SW 1271 (cell line): ENCODE measurements at places on chromosomes 11 and 22.

DNA sequence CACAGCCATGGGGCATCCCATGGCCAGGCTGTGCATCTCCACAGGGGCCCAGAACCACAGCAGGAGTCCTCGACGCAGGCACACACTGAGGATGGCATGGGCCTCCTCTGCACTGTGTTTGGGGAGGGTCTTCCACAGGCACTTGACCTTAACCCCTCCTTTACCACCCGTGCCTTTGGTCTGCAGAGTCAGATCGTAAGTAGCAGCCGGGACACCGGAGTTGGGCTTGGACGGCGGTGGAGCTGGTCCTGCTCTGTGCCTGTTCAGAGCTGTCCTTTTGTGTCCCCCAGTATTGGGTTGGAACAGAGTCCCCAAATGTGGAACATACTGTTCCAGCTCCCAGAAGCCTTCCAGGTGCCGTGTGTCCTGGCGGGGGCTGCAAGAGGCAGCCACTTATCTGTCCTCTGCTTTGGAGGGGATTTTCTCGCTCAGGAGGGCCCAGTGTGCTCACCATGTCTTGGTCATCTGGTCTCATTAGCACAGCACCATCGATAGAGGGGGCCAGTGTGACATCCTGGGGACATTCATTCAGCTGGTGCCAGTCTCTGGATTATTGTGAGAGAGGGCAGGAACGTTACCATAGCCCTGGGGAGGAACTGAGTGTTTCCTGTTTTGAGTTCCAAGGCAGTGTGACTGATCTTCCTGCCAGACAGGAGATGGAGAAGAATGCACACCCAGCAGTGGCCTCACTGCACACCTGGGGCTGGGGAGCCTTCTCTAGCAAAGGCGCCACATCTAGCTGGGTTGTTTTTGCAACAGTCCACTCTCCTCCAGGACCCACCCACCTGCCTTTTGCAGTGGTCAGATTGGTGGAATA is 12.4 kb downstream of the CRELD2 start:
- no peak for DNase-seq

DNA sequence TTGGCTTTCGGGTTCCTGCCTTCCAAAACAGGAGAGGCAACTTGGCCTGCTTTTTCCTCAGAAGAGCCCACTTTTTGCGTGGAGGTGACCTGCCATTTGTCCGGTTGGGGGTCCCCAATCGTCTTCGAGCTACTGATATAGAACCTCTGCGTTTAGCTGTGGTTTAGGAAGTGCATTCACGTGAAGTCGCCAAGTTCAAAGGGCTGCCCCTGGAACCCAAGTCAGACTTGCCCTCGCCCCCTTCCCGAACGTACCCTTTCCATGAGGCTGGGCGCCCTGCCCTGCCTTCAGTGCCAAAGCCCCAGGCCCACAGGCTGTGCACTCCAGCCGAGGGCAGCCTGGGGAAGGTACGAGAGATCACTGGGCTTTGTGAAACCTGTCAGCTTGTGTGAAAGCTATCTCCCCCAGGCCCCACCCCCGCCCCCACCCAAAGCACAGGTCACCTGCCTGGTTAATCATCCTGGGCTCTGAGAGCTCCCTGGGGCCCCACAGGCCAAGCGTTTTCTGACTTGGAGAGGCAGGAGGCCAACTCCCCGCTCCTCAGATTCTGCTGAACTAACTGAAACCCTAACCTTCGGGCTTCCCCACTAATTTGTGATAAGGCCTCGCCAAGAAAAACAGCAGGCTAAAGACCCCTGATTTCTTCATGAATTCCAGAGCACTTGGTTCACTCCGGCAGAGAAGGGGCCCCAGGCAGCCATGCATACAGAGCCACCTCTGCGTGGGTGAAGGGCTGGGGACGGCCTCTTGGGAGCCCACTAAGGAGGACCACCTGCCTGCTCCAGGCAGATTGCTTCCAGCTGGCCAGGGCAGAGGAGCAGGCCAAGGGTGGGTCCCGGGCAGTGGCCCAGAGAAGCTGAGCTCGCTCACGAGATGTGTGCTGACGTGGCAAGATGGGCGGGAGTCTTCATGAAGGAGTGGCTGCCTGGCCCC is 25.8 kb upstream of the KCNQ1OT1 start:
- DNase-seq: no peak

GRCh38 chr11:8086001-8086479 is 5.0 kb downstream of the TUB start:
- no peak for DNase-seq

GRCh38 chr11:32881286-32881685 is 11.3 kb upstream of the QSER1 start:
- DNase-seq: no peak

DNA sequence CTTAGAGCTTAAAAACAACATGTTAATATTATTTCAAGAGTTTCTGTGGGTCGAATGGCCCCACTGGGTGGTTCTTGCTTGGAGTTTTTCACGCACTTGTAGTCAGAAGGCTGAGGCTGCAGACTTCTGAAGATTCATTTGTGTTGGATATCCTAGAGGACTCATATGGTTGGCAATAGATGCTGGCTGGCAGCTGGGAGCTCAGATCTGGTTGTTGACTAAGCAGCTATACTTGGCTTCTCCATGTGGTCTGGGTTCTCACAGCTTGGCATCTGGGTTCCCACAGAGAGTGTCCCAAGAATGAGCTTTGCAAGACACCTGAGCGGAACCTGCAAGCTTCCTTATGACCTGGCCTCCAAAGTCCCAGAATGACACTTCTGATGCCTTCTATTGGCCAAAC is 163.9 kb upstream of the ZC3H12C start:
- no peak for DNase-seq

- no peak for DNase-seq
Measured at GRCh38 chr11:124798991-124799347, 1.2 kb downstream of the MSANTD2 start.

DNA sequence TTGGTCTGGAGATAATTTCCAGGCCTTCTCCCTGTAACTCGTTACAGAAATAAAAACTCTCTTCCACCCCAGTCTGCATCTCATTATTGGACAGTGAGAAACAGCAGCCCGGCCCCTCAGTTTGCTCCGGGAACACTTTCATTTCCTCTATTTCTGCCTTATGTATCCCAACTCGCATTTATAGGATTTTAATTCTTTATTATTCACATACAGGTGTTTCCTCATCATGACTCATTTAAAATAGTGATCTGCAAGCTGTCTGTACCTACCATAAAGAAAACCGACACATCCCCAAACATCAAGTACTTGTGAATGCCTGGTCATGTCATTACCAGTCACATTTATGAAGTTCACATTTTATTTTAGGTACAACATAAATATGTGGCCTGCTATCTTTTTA is 42.8 kb downstream of the PIWIL3 start:
- no peak for DNase-seq

- peak; percentile 17 for DNase-seq
Measured at GRCh38 chr11:102007567-102008437, 39.4 kb upstream of the CFAP300 start.

- DNase-seq: no peak
Measured at GRCh38 chr11:28476864-28477263, 368.7 kb downstream of the METTL15 start.

DNA sequence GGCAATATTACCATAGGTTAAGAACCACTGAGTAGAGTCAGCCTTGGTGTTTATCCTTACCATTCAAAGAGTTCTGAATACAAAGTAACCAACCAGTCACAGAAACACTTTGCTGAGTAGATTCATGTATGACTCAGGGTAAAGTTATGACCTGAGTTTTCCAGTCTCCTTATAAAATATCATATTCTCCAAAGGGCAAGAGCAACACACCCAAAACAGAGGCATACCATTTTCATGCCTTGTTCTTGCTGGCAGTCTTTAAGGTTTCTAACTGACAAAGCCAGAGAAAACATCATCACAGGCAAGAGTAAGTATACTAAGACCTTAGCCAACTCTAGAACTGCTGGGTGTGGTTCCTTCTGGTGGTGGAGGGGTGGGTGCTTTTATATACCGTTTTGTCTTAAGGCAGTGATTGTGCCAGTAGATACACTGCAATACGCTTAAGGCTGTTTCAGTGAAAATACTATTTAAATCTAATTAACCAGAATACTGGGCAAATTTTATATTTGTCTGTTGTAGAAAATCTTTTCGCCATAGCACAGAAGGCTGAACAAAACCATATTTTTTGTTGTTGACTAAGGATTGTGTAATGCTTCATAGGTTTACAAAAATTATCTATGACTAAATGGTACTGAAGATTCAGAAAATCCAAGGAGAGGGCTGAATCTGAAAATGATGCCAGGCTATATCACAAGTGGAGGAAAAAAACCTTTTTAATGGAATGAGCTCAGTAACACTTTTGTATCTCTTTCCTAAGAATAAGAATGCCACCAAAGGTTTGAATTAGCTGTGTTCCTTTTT is 3.0 kb downstream of the ATL3 start:
- peak; percentile 40 for DNase-seq

DNA sequence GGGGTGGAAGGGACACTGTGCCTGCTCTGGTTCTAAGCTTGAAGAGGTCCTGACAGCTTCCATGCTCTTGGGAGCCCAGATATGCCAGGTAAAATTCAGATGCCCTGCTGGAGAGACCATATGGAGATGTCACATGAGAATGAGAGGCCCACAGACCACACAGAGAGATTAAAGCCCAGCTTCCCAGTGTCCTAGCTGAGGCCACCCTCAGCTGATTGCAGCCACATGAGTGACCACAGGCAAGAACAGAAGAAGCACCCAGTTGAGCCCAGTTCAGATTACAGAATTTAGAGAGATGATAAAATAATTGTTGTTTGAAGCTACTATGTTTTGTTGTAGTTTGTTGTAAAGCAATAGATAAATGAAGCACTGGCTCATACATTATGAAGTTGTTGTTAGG is 14.4 kb upstream of the PVALB start:
- DNase-seq: no peak

DNA sequence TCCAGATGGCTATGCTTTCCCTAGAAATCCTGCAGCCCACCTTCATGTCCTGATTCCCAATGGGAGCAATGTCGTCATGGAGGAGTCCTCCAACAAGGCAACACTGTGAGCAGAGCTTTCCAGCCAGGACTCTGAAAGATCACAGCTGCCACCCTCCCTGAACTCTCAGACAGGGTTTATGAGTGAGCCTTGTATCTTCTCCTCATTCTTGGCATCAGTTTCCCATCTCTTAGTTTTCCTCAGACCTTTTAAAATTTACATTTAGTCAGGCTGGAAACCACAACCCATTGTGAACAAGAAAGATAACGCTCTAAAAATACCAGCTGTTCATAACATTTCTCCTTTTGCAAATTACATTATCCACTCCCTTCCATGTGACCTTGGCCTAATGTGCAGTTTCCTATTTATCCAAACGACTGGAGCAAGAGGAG is 15.6 kb upstream of the LYVE1 start:
- DNase-seq: no peak

DNA sequence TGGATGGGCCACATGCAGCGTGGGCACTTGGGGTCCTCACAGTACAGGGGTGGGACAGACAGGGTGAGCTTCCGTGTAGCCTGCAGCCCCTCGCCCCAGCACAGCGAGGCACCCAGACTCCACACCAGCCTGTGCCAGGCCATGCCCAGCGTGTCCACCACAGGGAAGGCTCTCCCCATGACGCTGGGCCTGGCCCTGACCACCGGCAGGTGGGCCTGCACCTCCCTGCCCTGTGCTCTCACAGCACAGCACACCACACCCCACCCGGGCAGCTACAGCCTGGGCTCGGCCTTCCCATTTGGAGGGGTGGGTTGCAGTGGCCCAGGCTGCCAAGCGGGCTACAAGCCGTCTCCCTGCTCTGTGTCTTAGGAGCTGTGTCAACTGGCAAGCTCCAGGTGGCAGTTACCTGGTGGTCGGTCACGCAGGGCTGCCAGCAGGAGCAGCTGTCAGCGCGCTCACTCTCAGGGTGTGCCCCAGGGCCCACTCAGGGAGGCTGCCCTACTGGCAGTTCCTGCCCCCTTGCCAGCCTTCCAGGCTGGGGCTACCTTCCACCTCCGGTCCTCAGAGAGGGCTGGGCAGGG is 4.6 kb downstream of the MOB2 start:
- no peak for DNase-seq

- no peak for DNase-seq
Measured at GRCh38 chr11:47413908-47414684, 5.7 kb downstream of the SLC39A13 start.

DNA sequence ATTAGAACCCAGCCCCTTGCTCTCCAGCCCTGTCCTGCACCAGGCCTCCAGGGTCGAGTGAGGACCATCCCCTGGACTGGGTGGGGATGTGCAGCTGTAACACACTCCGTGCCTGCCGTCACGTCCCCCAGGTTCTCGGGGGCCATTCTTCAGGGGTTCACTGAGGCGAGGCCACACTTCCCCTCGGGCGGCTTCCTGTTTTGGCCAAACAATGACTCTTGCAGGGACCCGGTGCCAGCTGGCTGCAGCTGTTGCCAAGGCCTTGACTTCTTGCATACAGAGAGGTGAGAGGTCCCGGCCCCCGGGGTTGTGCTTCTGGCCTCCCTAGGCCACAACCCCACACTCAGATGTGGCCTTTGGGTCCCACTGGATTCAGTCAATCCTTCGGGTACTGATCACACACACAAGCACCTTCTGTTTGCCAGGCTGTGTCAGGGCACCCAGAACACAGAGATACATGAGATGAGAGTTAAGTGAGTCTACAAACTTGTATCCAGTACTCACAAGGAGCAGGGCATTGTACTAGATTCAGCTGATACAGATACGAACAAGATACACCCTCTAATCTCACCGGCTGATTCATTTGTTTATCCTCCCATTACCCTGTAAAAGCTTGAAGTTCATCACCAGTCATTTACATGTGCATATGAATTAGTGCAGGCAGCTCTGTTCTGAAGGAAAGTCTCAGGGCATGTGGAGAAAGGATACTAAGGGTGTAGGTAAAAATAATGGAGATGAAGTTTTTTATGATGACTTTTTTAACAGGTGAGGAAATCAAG is 32.9 kb downstream of the LRRC32 start:
- DNase-seq: no peak

GRCh38 chr11:11842421-11843008 is 743 bp downstream of the USP47 start:
- peak; percentile 28 for DNase-seq

DNA sequence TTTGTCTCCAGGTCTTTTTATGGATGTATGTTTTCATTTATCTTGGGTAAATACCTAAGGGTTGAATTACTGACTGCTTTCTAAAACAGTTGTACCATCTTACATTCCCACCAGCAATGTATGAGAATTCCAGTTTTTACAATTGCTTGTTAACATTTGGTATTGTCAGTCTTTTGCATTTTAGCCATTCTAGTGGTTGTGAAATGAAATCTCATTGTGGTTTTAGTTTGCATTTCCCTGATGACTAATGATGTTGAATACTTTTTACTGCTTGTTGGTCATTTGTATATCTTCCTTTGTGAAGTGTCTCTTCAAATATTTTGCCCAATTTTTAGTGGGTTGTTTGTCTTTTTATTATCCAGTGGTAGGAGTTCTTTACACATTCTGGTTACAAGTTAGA is 92.8 kb downstream of the ARFGAP2 start:
- no peak for DNase-seq

DNA sequence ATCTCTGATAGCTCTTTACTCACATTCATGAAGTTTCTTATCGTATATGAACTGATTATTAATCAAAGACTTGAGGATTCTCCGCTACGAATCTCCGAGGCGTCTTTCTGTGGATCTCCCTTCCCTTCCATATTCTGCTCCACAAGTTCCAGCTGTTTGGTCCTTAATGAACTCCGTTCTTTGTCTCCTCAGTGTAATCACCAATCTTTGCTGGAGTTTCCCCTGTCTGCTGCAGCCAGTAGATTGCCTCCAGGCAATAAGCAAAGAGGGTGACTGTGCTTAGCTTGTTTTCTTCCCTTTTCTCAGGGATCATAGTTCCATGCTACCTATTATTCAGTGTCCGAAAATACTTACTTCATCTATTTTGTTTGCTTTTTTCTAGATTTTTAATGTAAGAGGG is 169.6 kb upstream of the FOLH1 start:
- DNase-seq: no peak

GRCh38 chr11:23769214-23769613 is 727.6 kb upstream of the LUZP2 start:
- no peak for DNase-seq

- DNase-seq: peak; percentile 55
Measured at GRCh38 chr22:26428515-26429457, at the start of gene ASPHD2. Gene ASPHD2, plus strand, starts transcription at chr22:26429260. Its CDS starts 4,356 bp downstream, at chr22:26433616.
